NCI-H187 (cell line): ENCODE measurements at places on chromosomes 7 and 10.

GRCh38 chr7:16649196-16649595 is 3.2 kb downstream of the BZW2 start:
- no peak for DNase-seq

GRCh38 chr10:109877546-109877945 is 45.8 kb downstream of the XPNPEP1 start:
- no peak for DNase-seq

GRCh38 chr10:67648613-67649229 is 47.3 kb downstream of the CTNNA3 start:
- no peak for DNase-seq

DNA sequence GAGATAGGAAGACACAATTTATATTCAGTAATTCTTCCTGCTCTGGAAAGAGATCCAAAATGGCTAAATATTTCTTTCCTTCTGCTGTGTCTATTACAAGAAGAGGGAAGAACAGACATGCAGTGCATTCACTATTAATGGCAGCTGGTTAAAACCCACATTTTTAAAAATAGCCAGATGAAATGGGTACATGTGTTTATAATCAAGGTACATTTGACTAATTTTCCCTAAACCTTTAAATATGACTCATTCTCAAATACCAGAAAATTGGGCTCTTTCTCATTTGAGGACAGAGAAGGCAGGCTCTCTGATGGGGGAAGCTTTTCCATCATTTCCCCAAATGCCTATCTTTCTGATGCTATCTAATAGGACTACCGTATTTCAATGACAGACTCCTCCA is 215.7 kb upstream of the HABP2 start:
- no peak for DNase-seq

GRCh38 chr10:94315975-94316464 is 46.7 kb downstream of the NOC3L start:
- no peak for DNase-seq

GRCh38 chr7:114405427-114405826 is 9.2 kb upstream of the FOXP2 start:
- no peak for DNase-seq

GRCh38 chr10:73493781-73494180 is 2.0 kb downstream of the PPP3CB start:
- no peak for DNase-seq

DNA sequence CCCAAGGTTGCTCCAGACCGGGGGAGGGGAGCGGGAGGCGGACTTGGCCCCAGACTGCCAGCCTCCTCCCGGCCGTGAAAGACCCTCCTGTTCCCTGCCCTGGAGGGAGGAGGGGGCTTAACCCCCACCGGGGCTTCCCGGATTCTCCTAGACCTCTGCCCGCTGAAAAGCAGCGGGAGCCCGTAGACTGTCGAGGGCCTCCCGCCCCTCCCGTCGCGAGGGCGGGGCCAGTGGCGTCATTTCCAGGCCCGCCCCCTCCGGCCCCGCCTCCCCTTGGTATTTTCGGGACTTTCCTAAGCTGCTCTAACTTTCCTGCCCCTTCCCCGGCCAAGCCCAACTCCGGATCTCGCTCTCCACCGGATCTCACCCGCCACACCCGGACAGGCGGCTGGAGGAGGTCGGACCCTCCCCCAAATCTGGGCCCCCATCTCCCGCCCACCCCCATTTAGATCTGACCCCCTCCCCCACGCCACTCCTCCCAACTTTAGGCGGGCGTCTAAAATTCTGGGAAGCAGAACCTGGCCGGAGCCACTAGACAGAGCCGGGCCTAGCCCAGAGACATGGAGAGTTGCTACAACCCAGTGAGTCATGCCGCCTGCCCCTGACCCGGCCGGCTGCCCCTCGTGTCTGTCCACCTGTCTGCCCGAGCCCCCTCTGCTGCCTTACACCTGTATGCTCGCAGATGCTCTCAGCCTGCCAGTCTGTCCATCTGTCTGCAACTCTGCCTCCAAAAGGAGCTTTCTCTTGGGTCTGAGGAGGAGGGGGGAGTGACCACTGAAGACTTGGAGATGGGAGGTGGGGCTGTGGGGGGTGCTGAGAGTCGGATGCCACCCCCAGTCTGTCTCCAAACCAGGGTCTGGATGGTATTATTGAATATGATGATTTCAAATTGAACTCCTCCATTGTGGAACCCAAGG is at the start of gene NFKB2:
NFKB2 (plus strand) TSS at position 306 of the 917 bp plus-strand sequence; CDS start at position 561, 255 bp downstream.
- no peak for DNase-seq

DNA sequence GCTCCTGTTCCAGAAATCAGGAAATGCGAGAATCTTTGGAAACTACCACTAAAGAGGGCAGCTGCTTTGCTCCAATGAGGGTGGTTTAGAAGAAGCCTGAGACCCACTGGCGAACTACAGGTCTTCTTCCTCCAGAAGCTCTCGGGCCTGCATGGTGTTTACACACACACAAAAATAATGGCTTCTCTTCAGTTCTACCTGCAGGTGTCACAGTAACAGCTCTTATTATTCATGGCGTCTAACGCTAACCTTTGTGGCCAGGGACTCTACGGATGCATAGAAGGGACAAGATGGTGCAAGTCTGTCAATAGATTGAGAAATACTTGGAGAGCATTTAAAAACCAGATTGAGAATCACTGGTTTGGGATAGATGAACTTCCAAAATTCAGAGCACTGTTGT is 22.4 kb downstream of the GPR141 start:
- no peak for DNase-seq

DNA sequence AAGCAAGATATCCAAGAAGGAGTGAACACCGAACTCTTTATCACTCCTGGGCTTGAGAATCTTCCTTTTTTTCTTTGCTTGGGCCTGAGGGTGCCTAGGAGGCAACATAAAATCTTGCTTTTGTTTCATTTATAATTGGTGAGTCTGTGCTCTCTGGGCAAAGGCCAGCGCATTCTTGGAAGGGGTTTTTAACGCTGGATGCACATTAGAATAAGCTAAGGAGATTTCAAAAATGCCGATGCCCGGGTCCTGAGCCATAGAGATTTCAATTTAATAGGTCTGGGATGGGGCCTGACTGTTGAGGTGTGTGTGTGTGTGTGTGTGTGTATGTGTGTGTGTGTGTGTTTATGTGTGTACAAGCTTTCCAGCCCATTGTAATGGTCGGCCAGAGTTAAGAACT is 62.0 kb upstream of the SORCS3 start:
- no peak for DNase-seq

- no peak for DNase-seq
Observed at GRCh38 chr10:35924759-35925158, 282.7 kb upstream of the FZD8 start.

- no peak for DNase-seq
Observed at GRCh38 chr7:64509583-64509982, 53.3 kb downstream of the ZNF680 start.

GRCh38 chr10:128310971-128311658 is 184.9 kb upstream of the MKI67 start:
- no peak for DNase-seq

DNA sequence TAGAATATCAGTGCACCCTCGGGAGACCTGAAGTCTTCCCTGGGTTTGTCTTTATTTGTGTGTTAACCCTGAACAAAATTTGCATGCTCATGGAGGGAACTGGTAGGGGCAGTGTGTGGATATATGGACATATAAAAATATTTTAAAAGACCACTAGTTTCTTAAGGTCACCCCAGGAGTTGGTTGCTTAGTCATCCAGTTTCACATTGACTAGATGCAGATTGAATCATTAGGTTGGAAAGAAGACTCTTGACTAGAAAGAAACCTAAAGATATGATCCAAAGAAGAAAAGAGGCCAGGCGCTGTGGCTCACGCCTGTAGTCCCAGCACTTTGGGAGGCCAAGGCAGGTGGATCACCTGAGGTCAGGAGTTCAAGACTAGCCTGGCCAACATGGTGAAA is 137.1 kb downstream of the KAT6B start:
- no peak for DNase-seq

DNA sequence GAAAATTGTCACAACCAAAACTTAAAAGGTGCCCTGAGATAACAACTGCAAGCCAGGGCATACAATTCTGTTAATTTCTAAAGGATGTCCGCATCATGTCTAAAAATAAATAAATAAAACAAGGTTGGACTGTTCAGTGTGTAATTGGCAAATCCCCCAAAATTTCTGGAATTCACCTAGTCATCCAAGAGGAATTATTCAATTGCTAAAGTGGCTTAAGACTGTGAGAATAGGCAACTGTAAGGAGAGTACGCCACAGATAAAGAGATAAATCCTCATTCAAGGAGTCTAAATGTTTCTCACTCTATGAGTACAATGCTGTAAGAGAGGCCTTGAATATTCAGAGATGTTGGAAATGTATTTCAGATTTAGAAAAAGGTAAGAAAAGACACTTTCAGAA is 37.2 kb downstream of the PIK3AP1 start:
- DNase-seq = no peak

GRCh38 chr7:17155529-17155928 is 142.9 kb upstream of the AHR start:
- no peak for DNase-seq

- peak; percentile 41 for DNase-seq
Observed at GRCh38 chr10:93445097-93445960, 36.8 kb downstream of the MYOF start.

GRCh38 chr10:103080891-103081581 is 112.0 kb downstream of the NT5C2 start:
- no peak for DNase-seq

DNA sequence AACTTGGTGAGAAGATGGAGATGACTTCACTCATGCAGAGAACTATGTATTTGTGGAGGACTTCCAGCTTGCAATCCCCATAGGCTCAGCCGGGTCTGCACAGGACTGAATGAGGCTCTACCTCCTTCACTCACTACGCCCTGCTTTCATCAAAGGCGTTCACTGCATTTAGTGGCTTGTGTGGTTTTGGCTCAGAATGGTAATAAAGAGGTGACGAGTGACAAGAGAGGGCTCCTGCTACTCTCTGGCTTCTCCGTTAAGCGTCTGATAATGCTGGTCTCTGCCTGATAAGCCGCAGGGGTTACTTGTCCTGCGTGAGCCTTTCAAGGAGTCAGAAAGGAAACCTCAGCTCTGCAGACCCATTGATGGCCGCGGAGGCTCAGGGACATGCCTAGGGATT is 343.4 kb downstream of the PRPF18 start:
- DNase-seq = no peak

GRCh38 chr10:17381502-17382142 is 72.8 kb downstream of the ST8SIA6 start:
- no peak for DNase-seq

DNA sequence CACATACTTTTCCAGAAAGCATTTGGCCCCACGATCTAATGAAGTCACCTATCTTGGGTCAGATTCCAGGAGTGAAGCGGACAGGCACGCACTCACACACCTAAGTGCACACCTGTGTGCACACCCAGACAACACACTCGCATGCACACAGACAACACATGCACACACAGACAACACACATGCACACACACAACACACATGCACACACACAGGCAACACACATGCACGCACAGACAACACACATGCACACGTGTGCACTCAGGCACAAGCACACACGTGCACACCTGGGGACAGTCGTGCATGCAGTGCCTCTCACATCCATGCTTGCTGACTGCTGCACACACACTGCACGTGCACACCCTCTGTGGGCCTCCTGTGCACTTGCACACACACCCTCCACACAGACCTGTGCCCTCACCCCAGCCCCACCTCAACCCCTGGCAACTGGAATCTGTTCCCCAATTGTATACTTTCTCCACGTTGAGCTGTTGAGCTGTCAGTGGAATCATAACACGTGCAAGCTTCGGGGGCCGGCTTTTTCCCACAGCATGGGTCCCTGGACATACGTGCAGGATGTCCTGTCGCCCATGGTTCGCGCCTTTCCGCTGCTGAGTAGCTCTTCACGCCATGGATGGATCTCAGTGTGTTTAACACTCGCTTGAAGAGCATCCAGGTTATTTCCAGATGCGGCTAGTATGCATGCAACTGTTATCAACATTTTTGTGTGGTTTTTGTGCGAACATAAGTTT is 55.3 kb upstream of the CFAP46 start:
- DNase-seq = no peak

DNA sequence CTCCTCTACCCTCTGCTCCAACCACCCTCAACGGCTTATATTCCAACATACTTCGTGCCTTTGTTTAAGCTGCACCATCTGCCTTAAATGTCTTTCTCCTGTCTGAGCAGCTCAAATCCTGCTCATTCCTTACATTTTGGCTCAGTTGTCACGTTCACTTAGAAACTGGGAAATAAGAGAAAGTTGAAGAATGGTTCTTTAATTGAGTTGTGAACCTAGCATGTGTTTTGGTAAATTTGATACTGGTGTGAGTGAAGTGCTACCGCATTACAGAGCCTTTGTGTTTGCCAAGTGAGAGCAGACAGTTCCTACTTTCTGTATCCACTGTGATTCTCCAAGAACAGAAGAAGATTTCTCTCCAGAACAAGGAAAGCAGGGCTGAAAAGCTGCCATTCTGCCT is 54.3 kb downstream of the EPDR1 start:
- no peak for DNase-seq

DNA sequence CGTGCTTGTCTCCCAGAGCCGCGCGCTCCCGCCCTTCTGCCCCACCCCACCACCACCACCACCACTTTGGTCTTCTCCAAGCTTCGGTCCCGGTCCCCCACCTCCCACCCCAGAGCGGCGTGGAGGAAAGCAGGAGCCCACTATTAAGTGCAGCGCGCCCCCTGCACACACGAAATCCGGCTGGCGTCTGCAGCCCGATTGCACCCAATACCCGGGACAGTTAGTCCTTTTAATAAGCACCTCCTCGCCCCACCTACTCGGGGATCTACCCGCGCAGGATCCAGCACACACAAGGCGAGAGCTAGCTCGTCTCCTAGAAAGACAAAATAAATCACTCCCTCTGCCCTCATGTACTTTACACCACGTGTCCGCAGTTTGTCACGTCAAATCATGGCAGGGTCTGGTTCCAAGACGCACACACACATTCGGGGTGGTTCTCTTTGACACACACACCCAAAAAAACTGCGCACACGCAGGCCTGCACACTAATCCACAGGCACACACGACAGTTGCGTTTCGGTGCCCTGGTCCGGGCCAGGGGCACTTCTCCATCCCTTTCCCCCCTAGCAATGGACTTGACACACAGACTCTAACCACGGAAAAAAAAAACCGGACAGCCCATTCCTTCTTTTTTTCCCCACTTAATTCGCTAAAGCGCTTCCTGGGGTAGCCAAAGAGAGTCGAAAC is 1.6 kb downstream of the SFMBT2 start:
- no peak for DNase-seq

DNA sequence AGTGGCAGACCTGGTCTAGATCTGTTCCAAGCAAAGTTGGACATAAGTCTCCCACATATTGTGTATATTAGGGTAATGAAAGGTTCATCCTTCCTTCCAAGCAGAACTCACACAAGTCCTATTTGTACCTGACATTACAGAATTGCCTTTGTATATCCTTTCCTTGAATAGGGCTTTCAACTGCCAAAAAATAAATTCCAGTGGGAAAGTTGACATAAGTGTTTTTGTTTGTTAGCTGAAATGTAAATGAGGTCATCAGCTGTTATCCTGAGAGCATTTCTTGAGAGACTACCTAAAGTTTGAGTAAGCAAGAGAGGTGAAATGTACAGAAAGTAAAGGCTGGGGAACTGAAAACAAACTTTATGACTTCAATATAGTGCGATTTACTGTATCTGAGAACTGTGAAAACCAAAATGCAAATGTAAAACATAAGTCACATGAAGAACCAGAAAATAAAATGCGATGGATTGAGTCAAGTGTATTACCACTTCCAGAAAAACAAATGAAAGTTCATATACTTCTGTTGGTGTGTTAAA is 527.3 kb upstream of the SEMA3D start:
- no peak for DNase-seq

- DNase-seq = no peak
Observed at GRCh38 chr10:12251581-12251980, 55.6 kb downstream of the CDC123 start.

GRCh38 chr10:67763499-67764011 is 67.6 kb upstream of the CTNNA3 start:
- DNase-seq = peak; percentile 68
